ENCODE measurements at places on chromosomes 1 and 21. TPM values are rescaled to one million over a fixed set of nuclear protein-coding genes. Genes with fewer than 3 reads are reported as not detected.
A peak's percentile ranks its signal among the peaks of the same experiment; 100 is the strongest.

DNA sequence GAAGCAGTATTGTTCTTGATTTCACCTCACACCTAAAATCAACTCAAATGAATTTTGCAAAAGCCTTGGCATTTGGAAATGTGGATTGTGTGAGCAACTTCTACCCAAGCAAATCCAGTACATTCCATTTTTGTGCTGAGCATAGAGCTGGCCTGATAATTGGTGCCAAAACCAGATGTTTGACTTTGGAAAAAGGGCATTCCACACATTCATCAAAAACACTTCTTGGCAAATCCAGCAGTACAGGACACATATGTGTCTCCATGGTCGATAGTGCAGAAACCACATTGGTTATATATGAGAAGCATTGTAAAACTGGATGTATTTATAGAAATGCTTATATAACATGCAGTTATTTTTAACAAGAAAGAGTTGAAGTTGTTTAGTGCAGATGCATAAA, 210.4 kb downstream of the KCNK2 start:
- H3K4me3 ChIP-seq = no peak overlapping the region
- no peak for DNase-seq
- H3K4me1 ChIP-seq = no peaks in the 10 kb centered on the region
- H3K36me3 ChIP-seq = no peaks in the 10 kb centered on the region
- H3K27ac ChIP-seq = no peak overlapping the region

DNA sequence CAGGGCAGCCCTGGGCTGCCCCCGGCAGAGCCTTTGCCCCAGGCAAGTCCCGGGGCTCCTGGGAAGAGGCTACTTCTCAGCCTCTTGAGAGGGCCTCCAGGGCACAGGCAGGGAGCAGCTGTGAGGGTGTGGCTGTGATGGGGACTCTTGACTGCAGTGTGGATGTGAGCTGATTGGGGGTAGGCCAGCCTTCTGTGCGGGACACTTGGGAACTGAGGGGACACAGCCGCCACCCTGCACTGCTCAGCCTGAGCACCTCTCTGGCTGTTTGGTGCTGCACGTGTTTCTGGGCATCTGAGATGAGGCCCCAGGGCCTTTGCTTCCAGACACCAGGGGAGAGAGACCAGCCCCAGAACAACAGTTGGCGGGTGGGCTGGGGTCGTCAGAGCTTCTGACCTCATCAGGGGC, 62.1 kb downstream of the SKI start:
- no peaks in the 10 kb centered on the region for H3K36me3 ChIP-seq
- H3K27ac ChIP-seq = peak overlapping the region; percentile 78
- H3K4me3 ChIP-seq = peak overlapping the region; percentile 3
- H3K4me1 ChIP-seq = peaks cover 56% of the 10 kb centered on the region

- no peak for DNase-seq
- no peaks in the 10 kb centered on the region for H3K4me1 ChIP-seq
- H3K36me3 ChIP-seq = no peaks in the 10 kb centered on the region
- H3K27ac ChIP-seq = no peak overlapping the region
- H3K27me3 ChIP-seq = no peaks in the 10 kb centered on the region
- H3K4me3 ChIP-seq = no peak overlapping the region
These were observed 210.8 kb upstream of the CACYBP start for GRCh38 chr1:174788981-174789380.

- H3K4me1 ChIP-seq = peaks cover 4% of the 10 kb centered on the region
- H3K36me3 ChIP-seq = no peaks in the 10 kb centered on the region
- no peaks in the 10 kb centered on the region for H3K27me3 ChIP-seq
- no peak overlapping the region for H3K4me3 ChIP-seq
- DNase-seq = no peak
These were observed 165.2 kb downstream of the NTMT2 start for GRCh38 chr1:170310951-170311350.

DNA sequence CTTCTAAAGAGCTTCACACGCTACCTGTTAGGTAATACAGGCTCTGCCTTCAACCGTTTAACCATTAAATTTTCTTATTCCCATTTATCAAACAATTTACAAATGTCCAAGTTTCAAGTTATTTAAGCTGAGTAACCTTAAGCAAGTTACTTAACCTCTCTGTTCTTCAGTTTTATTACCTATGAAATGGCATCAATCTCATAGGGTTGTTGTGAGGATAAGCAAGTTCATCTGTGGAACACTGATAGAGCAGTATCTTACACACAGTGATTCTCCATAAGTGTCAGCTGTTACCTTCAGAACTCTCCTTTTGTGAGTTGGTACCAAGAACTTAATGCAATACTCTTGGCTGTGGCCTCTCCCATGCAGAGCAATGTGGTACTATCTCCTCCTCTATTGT, 40.0 kb downstream of the GRIK3 start:
- H3K4me3 ChIP-seq = no peak overlapping the region
- DNase-seq = no peak
- no peaks in the 10 kb centered on the region for H3K4me1 ChIP-seq
- H3K27me3 ChIP-seq = no peaks in the 10 kb centered on the region
- no peaks in the 10 kb centered on the region for H3K36me3 ChIP-seq
- H3K27ac ChIP-seq = no peak overlapping the region

DNA sequence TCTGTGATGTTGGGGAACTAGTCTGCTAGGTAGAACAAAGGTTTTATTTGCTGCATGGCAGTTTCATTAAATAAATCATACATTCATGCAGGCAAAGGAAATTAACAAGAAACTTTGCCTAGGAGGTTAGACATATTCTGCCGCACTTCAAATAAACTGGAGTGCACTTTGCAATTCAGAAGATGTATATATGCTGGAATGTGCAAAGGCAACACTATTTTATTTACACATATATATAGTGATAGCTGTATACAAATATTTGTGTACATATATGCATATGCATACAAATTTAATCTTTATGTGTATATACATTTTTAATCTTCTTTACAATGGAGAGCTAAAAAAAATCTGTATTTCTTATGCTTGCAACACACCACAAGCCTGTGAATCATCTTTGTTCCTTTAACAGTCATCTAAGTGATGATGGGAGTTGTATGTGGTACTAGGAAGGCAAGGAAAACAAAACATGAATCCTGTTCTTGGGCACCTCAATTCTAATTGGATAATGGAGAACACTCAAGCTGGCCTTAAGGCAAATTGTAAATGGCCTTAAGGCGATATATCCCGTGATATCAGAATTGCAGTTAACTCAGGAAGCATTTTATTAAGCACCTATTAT, 605.8 kb upstream of the CAMK1G start:
- H3K27me3 ChIP-seq = no peaks in the 10 kb centered on the region
- no peaks in the 10 kb centered on the region for H3K36me3 ChIP-seq
- H3K27ac ChIP-seq = no peak overlapping the region
- no peak for DNase-seq

DNA sequence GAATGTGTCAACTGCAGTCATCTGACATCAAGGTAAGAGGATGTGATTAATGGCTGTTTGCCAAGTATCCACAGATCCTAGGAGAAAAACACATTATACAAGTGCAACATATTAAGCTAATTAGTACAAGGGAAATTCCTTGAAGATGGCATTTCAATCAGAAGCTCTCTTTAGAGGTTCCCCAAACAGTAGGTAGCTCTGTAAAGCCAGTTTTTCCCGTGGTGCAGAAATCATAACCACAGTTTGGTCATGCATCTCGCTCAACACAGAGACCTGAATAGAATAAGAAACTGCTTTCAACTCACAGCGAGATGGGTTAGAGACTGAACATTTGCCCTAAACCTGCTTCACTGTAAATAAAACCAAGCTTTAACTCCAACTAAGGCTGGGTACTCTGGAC, 230.5 kb upstream of the CAMK1G start:
- no peak for DNase-seq
- H3K27ac ChIP-seq = no peak overlapping the region
- H3K36me3 ChIP-seq = no peaks in the 10 kb centered on the region
- H3K4me1 ChIP-seq = no peaks in the 10 kb centered on the region
- H3K4me3 ChIP-seq = no peak overlapping the region
- H3K27me3 ChIP-seq = no peaks in the 10 kb centered on the region

DNA sequence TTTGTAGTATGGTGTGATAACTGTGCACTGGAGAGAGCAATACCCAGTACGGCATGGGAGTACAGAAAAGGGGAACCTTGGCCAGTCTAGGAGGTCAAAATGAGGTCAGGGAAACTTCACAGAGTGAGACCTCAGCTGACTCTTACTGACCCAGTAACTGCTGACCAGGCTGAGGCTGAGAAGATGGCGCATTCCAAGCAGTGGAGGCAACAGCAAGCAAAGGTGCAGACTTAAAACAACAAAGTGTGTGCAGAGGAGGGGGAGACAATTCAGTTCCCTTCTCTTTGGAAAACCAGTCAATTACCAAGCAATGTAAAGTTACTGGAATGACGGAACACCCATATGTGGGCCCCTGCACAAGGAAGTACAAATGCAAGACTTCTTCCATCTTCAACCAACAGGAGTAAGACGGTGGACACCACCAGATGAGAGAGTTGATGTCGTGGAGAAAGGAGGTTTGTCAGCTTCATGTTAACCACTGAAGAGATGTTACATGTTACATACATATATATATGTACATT, 54.6 kb upstream of the PRDX6 start:
- H3K4me3 ChIP-seq = no peak overlapping the region
- no peaks in the 10 kb centered on the region for H3K36me3 ChIP-seq
- H3K4me1 ChIP-seq = no peaks in the 10 kb centered on the region

- H3K27me3 ChIP-seq = no peaks in the 10 kb centered on the region
- no peak overlapping the region for H3K4me3 ChIP-seq
- H3K4me1 ChIP-seq = no peaks in the 10 kb centered on the region
- H3K27ac ChIP-seq = no peak overlapping the region
- no peak for DNase-seq
These were observed 34.2 kb downstream of the SERINC2 start for GRCh38 chr1:31447210-31447609.

The ALG6 gene
- total RNA-seq = 15.9 TPM

The CDA gene
- 2.9 TPM for total RNA-seq

The OR2L2 gene
- total RNA-seq = 0.30 TPM

The VWA5B1 gene
- total RNA-seq = 0.69 TPM

All from uterus (tissue), 4 donors.